ENCODE measurements at places on chromosomes 4 and X.

GRCh38 chr4:13329340-13329850 lies 154.7 kb downstream of the RAB28 start:
- DNase-seq: no peak

DNA sequence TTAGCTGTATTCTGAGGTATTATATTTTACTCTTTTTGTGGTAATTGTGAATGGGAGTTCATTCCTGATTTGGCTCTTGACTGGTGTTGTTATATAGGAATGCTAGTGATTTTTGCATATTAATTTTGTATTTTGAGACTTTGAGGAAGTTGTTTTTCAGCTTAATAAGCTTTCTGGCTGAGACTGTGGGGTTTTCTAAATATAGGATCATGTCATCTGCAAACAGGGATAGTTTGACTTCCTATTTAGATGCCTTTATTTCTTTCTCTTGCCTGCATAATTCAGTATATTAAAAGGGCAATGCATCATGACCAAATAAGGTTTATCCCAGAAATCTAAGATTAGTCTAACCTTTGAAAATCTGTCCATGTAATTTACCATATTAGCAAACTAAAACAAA lies 44.7 kb upstream of the EPGN start:
- DNase-seq: no peak

- no peak for DNase-seq
Observed at GRCh38 chr4:54971474-54971950, 153.9 kb downstream of the KDR start.

GRCh38 chr4:138199568-138200235 lies 42.4 kb downstream of the SLC7A11 start:
- no peak for DNase-seq

DNA sequence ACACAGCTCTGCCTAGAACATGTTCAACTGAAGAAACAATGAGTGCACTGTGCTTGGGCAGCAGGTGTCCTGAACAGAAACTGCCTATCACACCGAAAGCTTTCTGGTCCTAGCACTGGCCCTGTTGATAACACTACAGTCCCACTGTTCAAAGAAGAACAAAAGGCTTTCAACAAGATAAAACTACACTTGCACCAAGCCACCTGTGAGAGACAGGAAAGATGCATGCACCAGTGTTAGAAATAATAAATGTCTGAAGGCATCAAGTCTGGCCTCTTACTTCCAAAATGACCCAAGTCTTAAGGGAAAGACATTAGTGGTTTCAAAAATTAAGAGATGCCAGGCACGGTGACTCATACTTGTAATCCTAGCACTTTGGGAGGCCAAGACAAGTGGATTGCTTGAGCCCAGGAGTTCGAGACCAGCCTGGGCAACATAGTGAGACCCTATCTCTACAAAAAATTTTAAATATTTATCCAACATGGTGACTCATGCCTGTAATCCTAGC lies 68.7 kb downstream of the APBB2 start:
- no peak for DNase-seq

GRCh38 chr4:85953651-85954018 lies 406.2 kb downstream of the MAPK10 start:
- DNase-seq: no peak

DNA sequence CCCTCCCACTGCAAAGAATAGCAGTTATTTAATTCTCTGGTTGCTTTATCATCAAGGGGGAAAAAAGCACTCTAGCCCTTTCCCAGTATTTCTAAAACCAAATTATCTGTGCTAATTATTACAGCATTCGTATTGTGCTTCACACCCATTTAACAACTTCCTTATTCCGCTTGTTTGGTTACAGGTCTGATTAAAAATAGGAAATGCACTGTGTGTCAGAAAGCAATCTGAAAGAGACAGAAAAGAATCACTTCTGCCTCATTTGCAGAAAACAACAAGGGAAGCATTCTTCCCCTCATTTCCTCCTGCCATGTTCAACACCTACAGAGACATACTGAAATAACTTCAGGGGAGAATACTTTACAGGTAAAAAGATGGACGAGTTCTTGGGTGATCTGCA lies 114.9 kb upstream of the MAP3K15 start:
- DNase-seq: no peak

DNA sequence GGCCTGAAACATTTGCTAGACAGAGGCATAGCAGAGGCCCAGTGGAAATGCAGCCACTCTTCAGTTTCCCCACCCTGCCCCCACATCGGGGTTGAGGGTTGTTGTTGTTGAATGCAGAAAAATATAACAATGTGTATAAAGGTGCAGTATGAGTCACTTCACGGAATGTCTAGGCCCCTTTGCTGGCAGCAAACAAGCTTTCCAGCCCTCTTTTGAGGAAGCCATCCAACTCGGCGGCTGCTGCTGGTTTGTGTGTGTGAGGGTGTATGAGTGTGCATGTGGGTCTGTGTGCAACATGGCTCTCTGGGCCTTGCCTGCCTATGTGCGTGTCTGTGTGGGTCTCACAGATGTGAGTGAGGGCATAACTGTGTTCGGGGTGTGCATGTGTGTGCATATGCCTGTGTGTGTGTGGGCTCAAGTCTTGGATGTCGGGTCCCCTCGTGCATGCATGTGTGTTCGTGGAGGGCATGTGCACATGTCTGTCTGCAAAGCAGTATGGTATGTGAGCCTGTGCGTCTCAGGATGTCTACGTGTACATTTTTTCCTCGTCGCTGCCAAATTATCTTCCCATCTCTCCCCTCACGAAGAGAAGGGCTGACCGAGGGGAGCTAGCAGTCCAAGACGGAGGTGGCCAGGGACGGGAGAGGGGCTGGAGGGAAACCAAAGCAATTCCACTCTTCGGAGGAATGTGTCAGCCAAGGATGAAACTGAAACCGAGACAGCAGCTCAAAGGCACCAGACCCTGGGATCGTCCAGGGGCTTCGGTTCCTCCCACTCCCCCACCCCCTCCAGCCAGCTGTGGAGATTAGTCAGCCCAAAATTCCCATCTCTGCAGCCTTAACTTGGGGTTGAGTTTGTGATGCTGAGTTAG lies 8.4 kb upstream of the ELF4 start:
- DNase-seq: peak; percentile 65

- DNase-seq: no peak
Observed at GRCh38 chrX:29023207-29023606, 436.0 kb downstream of the IL1RAPL1 start.

- no peak for DNase-seq
Observed at GRCh38 chr4:95470622-95471021, 78.2 kb downstream of the UNC5C start.

DNA sequence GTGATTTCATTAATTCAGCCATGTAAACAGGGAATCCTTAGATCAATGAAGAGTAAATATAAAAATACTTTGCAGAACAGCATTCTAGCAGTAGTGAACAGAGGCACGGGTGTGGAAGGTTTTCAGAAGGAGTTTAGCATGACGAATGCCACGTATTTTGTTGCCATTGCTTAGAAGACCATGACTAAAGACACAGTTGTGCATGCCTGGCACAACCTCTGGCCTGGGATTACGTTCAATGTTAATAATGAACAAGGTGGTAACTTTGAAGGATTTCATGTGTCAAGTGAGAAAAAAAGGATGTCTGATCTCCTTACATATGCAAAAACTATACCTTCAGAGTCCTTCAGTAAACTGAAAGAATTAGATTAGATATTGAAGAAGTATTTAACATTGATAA lies 171.9 kb downstream of the MAGEB5 start:
- no peak for DNase-seq

GRCh38 chr4:125043486-125043885 lies 271.3 kb upstream of the FAT4 start:
- no peak for DNase-seq

DNA sequence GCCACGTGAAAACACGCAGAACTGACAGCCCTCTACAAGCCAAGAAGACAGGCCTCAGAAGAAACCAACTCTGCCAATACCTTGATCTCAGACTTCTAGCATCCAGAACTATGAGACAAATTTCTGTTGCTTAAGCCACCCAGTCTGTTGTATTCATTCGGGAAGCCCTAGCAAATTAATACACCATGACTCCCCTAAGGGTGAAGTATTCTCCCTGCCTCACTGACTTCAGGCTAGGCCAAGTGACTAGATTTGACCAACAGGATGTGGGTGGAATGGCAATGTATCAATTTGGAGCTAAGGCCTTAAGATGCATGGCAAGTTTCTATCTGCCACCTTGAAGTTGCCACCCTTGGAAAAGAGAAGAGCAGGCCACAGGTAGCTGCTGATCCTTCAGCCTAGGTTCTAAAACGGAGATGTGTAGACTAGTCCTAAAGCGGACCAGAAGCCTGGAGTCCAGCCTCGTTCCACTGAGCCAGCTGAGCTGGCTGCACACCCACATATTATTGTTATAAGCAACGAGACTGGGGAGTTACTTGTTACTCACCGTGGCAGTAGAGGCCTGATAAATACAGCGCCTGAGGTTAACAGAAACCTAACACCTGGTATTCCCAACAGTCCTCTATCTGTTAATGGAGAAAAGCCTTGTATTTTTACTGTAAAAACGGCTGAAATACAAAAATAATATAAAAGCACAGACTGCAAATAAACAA lies 16.4 kb downstream of the SCARB2 start:
- DNase-seq: no peak

DNA sequence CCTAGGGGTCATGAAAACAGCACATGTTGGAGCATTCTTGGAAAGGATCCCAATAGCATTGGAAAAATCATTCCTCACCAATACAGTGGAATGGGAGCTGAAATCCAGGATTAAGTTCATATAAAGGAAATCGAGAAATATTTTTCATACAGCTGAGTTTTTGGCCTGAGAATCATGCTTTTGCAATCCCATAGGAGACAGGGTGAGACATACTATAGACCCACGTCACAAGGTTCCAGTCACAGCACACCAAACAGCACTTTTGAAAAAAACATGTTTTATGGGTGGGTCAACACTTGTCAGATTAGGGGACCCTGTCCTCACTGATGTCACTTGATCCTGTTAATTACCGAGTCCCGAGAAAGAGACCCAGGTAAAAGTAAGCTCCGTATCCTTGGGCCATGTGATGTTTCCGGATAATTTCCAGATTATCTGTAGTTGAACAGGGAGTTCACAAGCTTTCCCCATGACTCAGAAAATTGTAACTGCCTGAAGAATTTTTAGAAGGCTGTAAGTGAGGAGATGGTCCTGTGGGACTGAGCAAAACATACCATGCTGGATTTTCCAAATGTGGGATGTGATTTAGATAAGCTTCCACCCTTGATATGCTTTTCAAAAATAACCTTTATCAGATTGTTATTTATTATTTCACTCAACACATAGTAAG lies 80.9 kb upstream of the TLR3 start:
- no peak for DNase-seq

- DNase-seq: no peak
Observed at GRCh38 chr4:14299166-14299565, 671.6 kb upstream of the BOD1L1 start.

DNA sequence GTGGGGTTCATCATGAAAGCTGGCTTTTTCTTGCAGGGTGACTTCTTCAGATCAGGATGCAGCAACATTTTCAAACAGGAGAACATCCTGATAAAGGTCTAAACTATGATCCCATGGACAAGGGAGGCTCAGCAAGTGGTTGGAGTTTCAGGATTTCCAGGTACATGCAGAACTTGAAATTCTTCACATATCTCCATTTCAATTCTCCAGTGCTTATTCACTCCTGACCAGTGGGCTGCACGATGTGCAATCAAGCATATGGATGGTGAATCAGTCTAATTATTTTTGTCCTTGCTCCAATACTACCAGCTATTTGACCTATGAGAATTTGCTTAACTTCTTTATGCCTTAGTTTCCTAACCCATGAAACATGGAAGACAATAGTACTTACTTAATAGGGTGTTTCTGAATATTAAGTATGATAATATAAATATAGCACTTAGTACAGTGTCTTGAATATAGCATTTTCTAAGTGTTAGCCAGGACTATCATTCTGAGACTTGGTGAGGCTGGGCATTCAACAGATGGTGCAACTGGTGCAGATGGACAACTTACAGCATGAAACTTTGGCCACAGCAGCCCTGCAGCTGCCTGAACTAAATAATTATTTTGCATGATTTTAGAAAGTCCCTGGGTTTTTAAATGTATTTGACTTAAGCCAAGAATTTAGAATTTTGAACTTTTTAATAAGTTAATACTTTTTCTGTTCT lies 92.4 kb downstream of the HPGD start:
- no peak for DNase-seq

GRCh38 chrX:113274345-113274744 lies 433.7 kb upstream of the AMOT start:
- no peak for DNase-seq

DNA sequence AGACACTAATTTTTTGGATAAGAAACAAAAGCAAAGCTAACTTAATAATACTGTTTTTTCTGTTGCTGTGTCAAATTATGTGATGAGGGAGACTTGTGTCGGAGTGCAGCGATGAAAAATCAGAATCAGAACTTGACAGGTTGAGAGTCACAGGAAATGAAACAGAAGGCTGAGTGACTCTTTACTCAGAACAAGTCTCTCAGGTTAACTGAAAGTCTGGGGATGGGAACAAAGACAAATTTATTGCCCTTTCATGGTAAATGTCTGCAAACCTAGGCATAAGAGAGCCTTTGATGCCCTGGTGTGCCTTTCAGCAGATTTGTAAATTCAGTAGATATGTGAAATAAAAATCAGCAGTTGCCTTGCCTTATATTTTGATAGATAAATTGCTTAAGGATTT lies 96.0 kb downstream of the ADGRL3 start:
- no peak for DNase-seq

DNA sequence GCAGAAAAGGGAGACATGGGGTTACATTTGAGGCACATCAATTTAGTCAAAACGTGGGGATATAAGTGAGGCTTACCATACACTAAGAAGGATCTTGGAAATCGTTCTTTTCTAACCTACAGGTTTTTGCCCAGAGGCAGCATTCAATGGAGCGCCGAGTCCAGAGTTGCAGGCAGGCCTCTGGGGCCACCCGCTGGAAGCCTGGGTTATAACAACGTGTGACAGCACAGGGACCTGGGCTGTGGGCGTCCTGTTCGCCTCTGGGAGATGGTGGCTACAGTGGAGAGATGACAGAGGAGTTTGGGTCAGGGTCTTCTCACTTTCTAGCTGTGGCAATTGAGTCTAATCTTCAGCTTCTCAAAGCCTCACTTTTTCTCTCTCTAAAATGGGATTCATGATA lies 53.9 kb downstream of the ENPP6 start:
- DNase-seq: no peak

GRCh38 chrX:40090050-40090804 lies 7.5 kb downstream of the BCOR start:
- peak; percentile 63 for DNase-seq

DNA sequence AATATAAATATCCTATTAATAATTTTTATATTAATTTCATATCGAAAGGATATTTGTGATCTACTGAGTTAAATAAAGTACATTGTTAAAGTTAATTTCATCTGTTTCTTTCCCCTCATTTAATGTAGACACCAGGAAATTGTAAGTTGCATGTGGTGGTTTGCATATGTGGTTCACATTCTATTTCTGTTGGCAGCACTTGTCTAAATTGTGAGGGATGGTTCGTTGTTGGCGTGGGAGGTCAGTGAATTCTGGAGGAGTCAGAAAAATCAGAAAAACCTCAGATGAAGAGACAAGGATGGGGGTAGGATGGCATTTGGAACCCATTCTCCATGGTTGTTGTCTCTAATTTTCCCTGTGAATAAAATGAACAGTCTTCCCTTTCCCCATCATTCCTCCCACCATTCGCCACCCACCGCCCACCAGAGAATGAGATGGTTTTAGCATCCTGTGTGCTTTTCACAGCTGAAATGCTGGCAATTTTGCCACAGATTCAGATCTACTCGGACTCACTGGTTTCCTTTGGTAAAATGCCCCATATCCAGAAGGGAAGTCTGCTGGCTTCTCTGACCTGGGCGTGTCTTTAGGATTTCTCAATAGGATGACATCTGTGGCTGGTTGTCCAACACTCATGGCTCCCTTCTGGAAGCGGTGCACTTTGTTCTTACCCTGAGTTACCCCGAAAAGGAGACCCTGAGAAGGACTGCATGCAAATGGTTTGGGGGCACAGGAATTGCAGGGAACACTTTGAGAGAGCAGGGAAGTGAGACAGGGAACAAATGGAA lies 52.3 kb downstream of the LGI2 start:
- DNase-seq: no peak
